ENCODE measurements at places on chromosomes 3 and 15. TPM values are rescaled to one million over a fixed set of nuclear protein-coding genes. Genes with fewer than 3 reads are reported as not detected.

- DNase-seq: no peak
Measured at GRCh38 chr3:39230453-39230852, 38.1 kb upstream of the XIRP1 start.

DNA sequence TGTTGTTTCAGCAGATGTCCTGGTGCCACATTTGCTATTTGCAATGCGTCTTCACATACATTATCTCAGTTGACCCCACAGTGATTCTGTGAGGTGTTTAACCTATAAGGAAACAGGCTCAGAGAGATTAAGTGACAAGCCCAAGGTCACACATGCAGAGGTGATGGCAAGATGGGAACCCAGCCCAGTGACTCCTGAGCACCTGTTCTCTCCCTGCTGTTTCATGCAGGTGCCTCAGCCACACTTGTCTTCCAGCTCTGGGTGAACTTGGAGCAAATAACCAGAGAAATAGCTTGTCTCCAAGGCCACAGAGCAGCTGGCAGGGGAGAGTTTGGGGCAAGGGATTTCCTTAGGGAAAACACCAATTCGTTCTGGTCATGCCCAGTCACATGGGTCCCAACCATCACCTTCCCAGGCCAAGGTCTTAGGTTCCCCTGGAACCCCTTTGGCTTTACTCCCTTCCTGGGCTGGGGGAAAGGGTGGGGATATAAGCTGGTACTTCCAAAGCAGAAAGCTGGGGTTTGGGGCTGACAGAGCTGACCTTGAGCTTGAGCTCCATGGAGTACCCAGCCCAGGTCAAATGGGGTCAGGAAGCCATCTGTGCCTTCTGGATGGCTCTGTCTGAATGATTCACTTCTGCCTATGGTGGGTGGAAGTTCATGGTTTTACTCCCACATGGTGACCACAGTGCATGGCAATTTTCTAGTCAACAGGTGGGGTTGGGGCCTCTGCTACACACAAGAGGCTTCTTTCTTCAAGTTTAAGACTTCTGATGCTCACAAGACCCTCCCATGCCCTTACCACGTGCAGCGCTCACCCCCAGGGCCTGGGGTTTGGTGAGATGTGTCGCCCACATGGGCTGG lies 22.4 kb downstream of the LIPC start:
- no peak for DNase-seq

DNA sequence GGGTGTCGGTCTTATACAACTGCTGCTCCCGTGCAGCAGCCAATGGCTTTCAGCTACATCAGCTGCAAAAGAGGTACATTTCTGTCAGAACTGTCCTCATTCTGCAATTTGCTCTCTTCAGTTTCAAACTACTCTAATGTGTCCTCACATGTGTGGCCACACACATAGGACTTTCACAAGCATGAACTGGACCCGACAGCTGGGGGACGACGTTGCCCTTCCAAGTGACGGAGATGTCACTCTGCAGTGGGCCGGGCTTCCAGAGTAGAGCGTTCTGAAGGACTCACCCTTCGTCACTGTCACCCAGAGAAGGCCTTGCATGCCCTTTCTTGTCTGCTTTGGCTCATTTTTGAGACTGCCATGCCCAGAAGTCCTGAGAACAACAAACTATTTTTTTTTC lies 189.8 kb downstream of the ATP10A start:
- DNase-seq: no peak

DNA sequence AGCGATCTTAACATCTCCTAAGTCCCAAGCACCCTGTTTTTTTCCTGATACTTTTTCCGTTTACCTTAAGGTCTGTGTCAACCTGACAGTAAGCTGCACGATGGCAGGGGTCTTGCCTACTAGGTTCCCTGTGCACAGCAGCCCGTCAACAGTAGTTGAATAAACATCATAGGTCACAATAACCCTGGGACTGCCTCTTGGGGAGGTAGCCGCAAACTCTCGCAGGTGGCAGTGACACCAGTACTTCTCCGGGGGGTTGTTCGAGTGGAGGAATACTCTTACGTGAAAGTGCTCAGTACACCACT lies 365 bp upstream of the PDCD6IP start:
- no peak for DNase-seq

GRCh38 chr3:15205934-15206661 lies at the start of gene CAPN7:
TSS of gene CAPN7 (plus strand) at chr3:15206246. CDS start at chr3:15206496, 250 bp downstream.
- peak; percentile 97 for DNase-seq

DNA sequence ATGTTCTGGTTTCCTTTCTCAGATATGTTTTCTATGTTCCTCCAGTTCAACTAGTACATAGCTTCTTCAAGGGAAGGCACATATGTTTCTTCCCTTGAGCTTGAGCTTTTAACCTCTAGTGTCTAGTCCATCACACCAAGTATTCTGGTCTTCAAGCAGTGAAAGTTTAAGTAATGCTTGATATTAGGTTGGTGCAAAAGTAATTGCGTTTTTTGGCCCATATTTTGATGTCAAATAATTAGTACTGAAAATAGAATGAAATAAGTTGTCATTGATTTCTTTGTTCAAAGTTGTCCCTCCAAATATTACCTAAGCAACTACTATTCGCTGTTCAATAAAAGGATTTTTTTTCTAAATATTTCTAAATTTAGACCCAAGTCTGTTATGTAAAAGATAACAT lies 146.7 kb upstream of the TSC22D2 start:
- no peak for DNase-seq

DNA sequence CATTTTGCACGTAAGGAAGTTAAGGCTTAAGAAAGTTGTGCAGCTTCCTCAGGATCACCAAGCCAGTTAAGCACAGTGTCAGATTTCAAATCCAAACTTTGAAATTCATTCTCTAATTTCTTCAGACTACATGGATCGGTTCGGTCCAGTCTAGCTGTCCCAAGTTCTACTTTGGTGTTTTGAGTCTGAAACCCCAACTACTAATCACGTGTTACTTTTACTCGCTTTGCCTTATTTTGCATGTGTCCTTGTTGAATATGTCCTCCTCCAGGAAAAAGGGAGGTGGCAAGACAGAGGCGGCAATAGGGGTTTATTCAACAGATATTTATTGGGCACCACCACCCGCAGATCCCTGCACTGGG lies 522 bp upstream of the GXYLT2 start:
- DNase-seq: peak; percentile 22

DNA sequence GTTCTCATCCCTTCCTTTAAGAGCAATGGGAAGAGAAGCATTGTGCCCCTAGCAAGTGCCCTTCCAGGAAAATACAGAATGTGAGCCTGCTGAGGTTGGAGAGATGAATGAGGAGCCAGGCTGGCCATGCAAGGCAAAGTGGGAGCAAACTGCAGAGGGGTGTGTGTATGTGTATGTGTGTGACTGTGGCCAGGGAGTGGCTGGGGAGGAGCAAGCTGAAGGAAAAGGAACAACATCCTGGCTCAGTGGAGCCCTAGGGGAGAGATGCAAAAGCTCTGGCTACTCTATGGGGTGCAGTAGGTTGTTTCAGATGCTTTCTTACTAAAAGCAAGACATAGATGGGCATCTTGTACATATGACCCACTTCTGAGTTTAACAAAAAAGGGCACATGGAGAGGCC lies 20.6 kb downstream of the FOXP1 start:
- DNase-seq: no peak

DNA sequence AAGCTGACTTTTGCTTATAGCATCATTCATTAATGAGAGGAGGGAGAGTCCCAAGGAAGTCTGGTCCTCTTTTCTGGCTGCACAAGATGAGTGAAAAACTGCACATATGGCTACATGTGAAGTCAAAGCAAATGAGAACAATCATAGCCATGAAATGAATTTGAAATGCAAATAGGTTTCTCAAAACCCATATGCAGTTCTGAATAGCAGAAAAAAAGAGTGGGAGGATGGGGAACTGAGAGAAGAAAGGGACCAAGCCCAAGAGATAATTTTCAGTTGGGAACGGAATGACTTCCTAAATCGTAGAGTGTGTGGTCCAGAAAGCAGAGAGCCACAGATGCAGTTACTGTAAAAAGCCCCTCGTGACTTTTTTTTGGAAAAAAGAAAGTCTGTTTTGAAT lies 66.3 kb downstream of the GTPBP8 start:
- no peak for DNase-seq

DNA sequence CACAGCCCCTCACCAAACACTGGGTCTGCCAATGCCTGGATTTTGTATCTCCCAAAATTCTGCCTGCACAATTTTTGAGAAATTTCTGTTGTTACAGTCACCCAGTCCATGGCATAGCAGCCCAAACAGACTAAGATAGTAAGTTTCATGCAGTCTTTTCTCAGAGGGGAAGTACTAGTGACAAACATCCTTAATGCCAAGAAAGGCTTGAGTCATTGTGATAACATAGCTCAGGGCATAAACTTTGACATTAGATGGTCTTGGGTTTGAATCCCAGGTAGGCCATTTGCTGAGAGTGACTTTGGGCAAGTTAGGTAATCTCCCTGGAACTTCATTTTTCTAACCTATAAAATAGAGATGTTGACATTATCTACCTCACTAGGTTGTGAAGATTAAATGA lies 36.1 kb upstream of the PFN2 start:
- DNase-seq: no peak

DNA sequence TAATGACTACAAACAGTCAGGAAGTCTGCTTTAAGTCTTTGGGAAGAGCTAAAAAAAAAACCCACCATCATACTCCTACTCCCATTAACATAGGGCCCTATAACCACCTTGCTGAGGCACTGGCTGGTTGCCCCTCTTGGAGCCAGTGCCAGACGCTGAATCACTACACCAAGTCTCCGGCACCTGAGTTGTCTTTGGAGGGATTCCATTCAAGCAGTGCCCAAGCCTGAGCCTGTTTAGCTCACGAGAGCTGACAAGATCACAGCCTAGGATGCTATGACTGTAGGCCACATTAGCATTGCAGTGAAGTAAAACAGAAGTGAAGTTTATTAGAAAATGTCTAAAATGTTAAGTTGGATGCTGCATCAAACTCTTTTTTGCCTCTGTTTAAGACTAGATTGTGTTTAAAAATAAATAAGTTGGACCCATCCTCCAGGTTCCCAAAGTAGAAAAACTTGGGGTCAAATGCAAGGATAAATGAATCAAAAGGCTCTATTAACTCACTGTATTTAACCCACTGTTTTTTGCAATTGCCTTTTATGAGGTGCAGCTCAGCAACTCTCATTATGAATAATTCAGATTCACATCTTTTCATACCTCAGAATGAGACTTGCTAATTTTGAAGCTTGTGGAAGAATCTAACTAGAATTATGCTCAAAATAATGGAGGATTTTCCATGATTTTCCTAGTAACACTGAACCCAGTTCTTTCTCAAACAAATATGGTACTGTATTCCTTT lies 461.9 kb downstream of the FOXP1 start:
- DNase-seq: no peak

DNA sequence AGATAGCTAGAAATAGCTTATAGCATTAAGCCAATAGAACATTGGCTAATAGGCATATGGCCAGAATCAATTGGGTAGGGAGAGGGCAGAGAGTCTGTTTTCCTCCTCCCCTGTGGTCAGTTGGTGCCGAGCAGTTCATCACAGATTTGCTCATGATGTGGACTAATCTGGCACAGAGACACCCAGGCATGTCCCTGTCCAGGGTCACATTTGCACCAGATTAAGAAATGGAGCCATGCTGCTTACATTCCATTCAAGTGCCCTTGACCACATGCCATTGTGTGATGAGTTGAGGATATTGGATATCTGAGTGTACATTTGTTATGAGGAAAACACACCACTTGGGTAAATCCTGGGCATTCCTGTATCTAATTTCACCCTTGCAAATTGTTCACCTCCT lies 53.4 kb downstream of the USP13 start:
- DNase-seq: no peak

TM4SF1 gene
- 0.28 TPM for total RNA-seq
